ENCODE measurements at places on chromosomes 6 and 20.

- DNase-seq, result no peak
These were observed 275.1 kb downstream of the CDC5L start for GRCh38 chr6:44662461-44663121.

DNA sequence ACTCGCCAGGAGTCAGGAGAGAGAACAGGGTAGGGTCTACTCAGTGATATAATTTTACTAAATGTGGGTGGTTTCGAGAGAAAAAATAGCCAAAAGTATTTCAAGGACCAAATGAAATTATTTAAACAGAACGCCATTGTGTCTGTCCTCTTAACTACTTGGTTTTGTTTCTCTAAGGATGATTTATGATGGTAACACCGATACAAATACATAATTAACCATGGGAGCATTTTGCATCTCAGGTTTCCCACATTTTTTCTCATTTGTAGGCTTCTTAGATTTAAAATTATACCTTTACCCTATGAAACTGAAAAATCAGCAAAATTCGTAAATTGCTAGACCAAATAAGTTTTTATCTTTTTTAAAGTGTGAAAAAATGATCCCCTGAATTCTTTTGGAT is 188.2 kb downstream of the ZFP64 start:
- DNase-seq, result no peak

DNA sequence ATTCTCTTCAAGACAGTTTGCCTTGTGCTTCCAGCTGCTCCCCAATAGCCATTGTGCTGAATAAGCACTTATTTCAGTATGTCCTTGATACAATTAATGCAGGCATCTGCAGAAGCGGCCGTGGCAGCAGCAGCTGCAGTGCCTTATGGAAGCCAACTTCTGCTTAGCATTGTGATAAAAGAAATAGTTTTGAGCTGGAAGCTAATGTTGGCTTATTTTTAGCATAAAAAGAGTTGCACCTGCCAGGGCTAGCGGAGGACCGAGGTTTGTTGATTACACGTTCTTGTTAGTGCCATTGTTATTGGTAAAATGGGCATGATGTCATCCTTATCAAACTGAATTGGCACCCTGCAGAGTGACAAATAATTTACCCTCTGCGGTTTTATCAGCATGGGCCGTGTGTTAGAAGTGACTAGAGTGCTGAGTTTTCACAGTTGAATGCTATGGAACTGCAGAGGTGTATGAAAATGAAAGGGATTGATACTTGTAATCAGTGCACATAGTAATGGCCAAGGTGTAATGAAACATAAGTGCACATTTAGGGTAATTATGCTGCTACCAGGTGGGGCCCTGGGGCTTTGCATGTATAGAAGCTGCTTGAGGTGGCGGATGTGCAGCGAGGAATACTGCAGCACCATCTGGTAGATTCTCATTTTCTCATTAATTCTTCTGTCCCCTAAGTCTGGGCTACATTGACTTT is 334.3 kb downstream of the CDKAL1 start:
- DNase-seq, result no peak

DNA sequence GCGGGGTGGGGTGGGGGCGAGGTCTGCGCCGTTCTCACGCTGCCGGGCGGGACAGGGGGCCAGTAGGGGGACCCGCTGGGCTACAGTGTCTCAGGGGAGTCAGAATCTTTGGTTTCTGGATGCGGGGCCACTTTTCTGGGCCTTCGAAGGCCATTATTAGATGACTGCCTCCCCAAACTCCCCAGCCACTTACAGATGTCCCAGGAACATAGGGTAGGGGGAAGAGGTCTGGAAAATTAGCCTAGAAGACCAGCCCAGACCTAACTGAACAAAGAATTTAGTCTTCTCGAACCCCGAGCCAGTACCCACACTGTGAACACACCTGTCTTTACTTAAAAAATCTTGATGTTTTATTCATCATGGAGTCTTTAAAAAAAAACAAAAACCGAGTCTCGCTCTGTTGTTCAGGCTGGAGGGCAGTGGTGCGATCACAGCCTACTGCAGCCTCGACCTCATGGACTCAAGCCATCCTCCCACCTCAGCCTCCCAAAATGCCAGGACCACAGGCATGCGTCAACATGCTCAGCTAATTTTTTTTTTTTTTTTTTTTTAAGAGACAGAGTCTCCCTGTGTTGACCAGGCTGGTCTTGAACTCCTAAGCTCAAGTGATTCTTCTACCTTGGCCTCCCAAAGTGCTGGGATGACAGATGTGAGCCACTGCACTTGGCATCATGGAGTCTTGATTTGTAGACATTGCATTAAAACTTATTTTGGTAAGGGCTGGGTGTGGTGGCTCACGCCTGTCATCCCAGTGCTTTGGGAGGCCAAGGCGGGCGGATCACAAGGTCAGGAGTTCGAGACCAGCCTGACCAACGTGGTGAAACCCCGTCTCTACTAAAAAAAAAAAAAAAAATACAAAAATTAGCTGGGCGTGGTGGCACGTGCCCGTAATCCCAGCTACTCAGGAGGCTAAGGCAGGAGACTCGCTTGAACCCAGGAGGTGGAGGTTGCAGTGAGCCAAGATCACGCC is 3.3 kb upstream of the SLC29A1 start:
- DNase-seq, result no peak

DNA sequence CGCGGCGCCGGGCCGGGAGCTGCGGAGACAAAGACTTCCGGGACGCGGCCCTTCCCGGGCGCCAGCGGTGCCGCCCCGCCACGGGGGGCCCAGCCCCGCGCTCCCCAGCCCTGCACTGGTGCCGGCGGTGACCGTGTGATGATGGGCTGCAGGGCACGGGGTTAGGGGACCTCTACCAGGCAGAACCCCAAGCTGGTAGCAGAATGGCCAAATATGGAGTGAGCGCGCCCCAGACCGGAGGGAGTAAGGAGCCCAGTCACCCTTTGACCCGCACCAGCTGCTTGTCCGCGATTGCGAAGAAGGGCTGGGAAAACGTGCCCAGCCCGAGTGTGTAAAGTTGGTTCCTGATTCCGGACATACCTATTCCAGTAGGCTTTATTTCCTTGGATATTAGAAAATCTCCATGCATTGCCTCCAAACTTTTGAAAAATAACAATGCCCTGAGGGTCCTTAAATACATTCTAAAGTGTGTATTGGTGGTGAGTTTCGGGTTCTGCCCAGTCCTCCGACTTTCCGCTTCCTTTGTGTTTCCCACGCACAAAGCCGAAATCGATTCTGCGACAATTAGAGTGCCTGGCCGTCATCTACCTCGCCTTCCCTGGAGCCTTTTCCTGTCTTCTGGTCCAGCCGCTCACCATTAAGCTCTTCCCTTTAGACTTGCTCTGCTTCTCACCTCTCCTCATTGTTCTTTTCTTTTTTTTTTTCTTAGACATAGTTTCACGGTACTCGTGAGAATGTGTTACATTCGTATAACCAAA is 1.1 kb downstream of the ABRACL start:
- DNase-seq, result no peak

DNA sequence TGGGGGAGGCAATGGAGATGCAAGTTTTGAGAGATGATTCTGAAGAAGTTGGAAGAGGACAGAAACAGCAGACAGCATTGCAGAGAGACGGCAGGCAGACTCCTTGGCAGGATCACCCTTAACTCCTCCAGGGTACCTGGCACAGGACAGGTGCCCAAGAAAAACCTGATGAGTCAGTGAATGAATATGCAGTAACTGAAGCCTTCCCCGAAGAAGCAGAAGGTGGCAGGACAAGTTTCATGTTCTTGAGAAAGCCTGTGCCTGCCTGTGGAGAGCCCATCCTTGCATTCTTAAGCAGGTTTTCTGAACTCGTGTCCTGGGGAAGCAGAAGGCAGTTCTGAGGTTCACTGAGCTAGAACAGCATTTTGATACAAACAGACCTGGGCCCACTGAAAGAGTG is 79.6 kb upstream of the SASH1 start:
- no peak for DNase-seq

GRCh38 chr20:5770231-5770986 is 20.2 kb downstream of the SHLD1 start:
- no peak for DNase-seq

GRCh38 chr6:89458704-89459103 is 25.8 kb downstream of the ANKRD6 start:
- DNase-seq, result no peak

DNA sequence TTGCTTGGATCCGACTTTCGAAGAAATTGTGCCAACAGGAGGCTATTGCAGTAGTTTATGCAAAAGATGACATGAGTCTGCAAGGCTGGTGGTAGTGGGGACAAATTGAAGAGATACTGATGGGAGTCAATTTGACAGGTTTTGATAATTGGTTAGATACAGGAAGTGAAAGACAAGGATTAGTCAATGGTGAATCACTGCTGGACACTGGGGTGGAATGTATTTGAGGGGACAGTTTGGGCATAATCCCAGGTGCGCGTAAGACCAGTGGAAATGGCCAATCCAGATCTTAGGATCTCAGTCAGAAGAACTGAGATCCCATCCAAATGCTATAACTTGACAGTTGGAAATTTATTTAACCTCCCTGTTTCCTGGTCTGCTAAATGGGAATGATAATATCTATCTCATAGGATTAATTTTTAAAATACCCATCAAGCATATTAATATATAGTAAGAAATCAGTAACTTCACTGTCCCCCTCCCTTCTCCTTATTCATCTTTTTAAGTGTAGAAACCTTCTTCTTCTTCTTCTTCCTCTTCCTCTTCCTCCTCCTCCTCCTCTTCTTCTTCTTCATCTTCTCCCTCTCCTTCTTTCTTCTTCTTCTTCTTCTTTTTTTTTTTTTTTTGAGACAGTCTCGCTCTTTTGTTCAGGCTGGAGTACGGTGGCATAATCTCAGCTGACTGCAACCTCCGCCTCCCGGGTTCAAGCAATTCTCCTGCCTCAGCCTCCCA is 30.9 kb upstream of the ERVFRD-1 start:
- no peak for DNase-seq

DNA sequence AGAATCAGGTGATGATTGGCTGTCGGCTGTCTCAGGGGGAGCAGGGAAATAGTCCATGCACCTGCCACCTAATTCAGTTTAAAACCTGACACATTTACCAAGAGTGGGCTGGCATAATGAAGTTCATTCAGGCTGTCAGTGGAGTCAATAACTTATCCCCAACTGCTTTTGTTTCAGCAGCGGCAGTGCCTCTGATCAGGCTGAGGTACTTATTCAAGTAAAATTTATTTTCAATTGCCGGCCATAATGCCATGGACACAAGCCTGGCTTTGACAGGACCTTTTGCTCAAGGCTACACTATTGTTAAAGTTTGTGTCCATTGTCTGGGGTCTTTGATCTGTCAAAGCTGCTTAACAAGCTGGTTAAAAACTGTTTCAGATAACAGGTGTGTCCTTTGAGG is 20.6 kb downstream of the OLIG3 start:
- no peak for DNase-seq

DNA sequence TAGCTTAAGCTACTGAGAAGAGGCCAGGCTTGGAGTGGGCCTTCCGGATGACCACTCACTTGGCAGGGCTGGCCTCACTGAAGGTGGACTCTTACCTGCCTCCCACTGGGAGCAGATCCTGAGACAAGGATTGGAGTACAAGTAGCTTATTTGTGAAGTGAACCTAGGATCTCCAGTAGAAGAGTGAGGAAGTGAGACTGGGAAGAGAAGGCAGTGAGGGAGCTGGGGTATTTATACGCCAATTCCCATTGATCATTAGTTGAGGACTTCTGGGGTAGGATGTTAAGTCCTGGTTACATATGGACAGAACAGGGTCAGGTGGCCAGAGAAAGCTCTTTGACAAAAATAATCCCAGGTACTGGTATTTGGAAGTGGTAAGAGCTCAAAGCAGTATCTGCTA is 32.3 kb upstream of the RNF24 start:
- no peak for DNase-seq

DNA sequence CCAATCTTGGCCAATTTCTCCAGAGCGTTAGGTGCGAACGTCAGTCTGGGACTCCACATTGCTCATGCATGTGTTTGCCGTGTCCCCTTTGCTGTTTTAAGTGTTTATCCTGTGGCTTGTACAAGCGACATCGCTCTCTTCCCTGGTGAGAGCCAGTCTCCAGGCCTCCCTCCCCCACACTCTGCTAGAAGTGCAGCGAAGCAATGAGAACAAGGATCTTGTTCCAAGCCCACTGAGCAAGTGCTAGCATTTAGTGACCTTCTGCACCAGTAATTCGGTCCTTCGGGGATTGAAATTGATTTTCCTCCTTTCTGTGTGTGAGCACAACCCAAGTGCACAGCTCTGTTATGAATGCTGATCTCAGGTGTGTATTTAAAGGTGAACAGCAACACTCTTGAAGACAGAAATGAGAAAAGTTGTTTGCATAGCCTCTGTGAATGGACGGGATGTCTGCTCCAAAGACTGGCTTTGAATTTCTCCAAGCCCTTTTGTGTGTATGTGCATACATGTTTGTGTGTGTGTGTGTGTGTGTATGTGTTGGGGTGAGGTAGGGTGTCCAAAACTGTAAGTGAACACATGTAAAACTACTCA is 29.0 kb downstream of the CD83 start:
- no peak for DNase-seq

All from GM19239 (cell line).